ENCODE measurements at places on chromosomes 6 and 20.

- H3K4me3 ChIP-seq: no peak overlapping the region
- no peaks in the 10 kb centered on the region for H3K4me1 ChIP-seq
- no peak for DNase-seq
- no peaks in the 10 kb centered on the region for H3K36me3 ChIP-seq
- H3K27ac ChIP-seq: no peak overlapping the region
Observed at GRCh38 chr20:20103486-20103885, 51.2 kb downstream of the CFAP61 start.

DNA sequence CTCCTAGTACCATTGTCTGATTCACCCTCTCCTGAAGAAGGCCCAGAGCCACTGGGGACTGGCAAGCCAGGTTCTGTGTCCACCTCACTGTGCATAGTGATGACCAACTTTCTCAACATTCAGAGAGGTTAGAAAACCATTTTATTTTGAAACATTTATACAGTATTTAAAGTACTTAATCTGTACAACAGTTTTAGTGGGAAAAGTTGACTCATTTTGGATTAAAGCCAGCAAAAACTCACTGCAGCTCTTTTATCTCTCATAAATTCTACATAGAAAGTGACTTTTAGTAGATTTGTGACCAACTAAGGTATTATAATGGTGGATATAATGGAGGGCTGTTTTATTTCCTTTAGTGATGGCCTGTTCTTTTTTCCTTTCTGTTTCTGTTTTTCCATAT, 9.7 kb downstream of the TULP4 start:
- no peak overlapping the region for H3K4me3 ChIP-seq
- no peak overlapping the region for H3K27ac ChIP-seq
- no peaks in the 10 kb centered on the region for H3K4me1 ChIP-seq
- no peaks in the 10 kb centered on the region for H3K27me3 ChIP-seq
- DNase-seq: no peak

DNA sequence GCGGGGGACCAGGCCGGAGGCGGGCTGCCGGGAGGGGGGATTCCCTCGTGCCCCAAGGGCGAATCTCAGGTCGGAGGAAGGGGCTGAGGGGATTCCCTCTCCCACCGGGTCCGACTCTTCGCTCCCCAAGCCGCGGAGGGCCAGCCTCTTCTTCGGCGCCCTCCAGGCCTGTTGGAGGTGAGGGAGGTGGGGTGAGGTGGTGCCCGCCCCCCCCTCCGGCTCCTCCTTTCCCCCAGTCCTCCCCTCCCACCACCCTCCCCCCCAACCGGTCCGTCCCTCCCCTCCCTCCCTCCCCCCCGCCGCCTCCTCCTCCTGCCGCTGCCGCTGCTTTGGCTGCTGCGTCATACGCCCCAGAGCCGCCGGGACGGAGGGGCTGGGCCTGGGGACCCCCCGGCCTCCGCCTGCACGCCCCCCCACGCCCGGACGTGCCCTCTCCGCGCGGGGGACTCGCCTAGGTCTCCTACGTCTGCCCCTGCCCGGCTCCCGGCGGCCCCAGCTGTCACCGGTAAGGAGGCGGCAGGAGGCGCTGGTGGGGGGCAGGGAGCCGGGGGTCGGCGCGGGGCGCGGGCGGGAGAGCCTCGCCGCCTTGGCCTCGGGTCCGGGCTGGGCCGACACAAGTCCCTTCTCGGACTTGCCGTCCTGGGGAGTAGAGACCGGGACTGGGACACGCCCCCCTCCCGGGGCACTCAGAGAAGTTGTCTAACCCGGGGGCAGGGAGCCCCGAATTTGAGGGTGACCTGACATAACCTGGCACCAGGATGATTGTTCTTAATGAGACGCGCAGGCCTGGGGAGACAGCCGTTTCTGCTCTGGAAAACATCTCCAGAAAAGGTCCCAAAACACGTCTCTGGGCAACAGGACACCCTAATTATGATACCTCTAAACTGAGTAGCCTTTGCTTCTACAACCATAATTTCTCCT, at the start of gene PHF1:
TSS of gene PHF1 (plus strand) at position 304 of the 921 bp plus-strand sequence. CDS start 1,250 bp downstream, outside the sequence.
- peak; percentile 90 for DNase-seq
- H3K27ac ChIP-seq: peak within 1 kb of the TSS; percentile 95
- H3K4me1 ChIP-seq: peaks cover 47% of the 10 kb centered on the region

DNA sequence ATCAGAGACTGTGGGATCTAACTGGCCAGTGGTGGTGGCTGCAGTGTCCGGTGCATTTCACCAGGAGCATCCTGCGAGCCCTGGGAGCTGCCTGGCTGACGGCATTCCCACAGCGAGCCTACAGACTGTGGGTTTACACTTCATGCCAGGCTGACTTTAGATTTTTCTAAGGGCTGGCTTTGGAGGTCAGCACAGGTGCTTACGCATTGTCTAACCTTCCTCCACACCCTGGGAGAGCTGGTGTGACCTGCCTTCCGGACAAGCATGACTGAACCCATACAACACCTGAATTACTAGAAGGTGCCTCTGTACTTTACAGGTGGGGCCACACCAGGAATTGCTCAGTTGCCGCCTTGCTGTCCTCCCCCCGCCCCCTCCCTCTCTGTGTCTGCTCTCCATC, 96.2 kb downstream of the RREB1 start:
- DNase-seq: no peak
- peaks cover 12% of the 10 kb centered on the region for H3K36me3 ChIP-seq
- H3K27me3 ChIP-seq: no peaks in the 10 kb centered on the region
- no peaks in the 10 kb centered on the region for H3K4me1 ChIP-seq
- no peak overlapping the region for H3K27ac ChIP-seq

GRCh38 chr20:4787069-4787468, 65.4 kb downstream of the PRND start:
- no peaks in the 10 kb centered on the region for H3K4me1 ChIP-seq
- DNase-seq: no peak
- H3K27ac ChIP-seq: no peak overlapping the region

- no peak overlapping the region for H3K27ac ChIP-seq
- DNase-seq: no peak
- H3K36me3 ChIP-seq: no peaks in the 10 kb centered on the region
- H3K4me1 ChIP-seq: no peaks in the 10 kb centered on the region
- no peaks in the 10 kb centered on the region for H3K27me3 ChIP-seq
- H3K4me3 ChIP-seq: no peak overlapping the region
Observed at GRCh38 chr6:53811746-53812145, 16.9 kb downstream of the LRRC1 start.

All from CD8-positive, alpha-beta memory T cell (primary cell).